Central memory CD4-positive, alpha-beta T cell (primary cell): ENCODE measurements at places on chromosomes 12 and 14.

GRCh38 chr12:8011331-8011730 is 21.2 kb upstream of the FOXJ2 start:
- DNase-seq: no peak

- no peak for DNase-seq
Measured at GRCh38 chr14:73829071-73829470, 22.6 kb upstream of the PTGR2 start.

- no peak for DNase-seq
Measured at GRCh38 chr14:68947802-68948201, 31.3 kb downstream of the ACTN1 start.

- no peak for DNase-seq
Measured at GRCh38 chr14:102910442-102910841, 12.0 kb upstream of the AMN start.

GRCh38 chr12:16603260-16603915 is 2.6 kb downstream of the LMO3 start:
- no peak for DNase-seq

GRCh38 chr12:110266980-110267620 is 13.9 kb upstream of the ATP2A2 start:
- DNase-seq: no peak

- no peak for DNase-seq
Measured at GRCh38 chr14:104277416-104278213, 139.2 kb downstream of the KIF26A start.

- DNase-seq: no peak
Measured at GRCh38 chr14:64692986-64693809, 11.0 kb upstream of the PLEKHG3 start.

DNA sequence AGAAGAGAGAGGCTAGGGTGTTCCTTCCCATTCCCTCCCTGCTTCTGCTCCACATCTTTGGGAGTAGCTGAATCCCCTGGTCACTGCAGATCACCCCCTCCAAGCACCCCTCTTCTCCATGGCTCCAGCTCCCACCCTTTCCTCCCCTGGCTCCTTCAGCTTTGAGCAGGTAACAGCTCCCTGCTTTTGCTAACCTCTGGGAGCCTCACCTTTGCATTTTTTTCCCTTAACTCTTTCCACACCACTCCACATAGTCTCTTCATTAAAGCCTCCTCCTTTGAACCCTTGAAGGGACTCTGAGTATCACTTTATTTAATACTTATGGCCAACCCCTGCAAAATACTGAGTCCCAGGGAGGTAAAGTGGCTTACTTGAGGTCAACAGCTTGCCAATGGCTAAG is 25.7 kb upstream of the SERPINA6 start:
- DNase-seq: no peak

GRCh38 chr12:29224572-29224971 is 75.5 kb downstream of the FAR2 start:
- no peak for DNase-seq

- DNase-seq: no peak
Measured at GRCh38 chr12:53160000-53160399, 20.5 kb upstream of the ZNF740 start.

- no peak for DNase-seq
Measured at GRCh38 chr12:92080911-92081285, 64.7 kb downstream of the BTG1 start.

- DNase-seq: no peak
Measured at GRCh38 chr12:11729008-11729407, 79.5 kb downstream of the ETV6 start.

- no peak for DNase-seq
Measured at GRCh38 chr12:88044035-88044434, 14.8 kb upstream of the C12orf50 start.

DNA sequence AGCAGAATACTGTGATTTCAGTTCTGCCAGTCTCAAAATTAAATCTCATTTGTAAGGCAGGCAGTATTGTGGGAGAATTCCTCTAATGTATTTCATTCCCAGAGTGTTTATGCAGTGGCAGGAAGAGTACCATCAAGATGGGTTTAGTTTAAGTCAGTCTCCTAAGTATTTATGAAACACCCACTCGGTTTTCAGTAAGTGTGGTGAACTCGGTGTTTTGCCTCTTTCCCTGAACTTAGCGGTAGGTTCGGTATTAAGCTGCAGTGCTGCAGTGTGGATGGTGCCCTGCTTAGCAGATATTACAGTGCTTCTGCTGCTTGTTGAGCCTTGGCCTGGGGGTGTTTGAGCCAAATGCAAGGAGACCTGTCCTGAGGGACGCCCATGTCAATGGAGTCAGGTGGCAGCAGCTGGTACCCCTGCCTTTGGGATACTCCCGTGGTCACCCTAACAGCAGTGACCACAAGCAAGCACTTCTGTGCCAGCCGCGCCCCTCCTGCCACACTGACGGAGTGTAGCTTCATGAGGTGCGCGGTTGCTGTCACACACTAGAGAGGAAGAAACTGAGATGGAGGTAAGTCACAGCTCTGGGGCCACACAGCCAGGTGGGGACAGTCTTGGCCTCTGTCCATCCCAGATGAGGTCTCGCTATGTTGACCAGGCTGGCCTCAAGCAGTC is 15.8 kb downstream of the COA8 start:
- no peak for DNase-seq

DNA sequence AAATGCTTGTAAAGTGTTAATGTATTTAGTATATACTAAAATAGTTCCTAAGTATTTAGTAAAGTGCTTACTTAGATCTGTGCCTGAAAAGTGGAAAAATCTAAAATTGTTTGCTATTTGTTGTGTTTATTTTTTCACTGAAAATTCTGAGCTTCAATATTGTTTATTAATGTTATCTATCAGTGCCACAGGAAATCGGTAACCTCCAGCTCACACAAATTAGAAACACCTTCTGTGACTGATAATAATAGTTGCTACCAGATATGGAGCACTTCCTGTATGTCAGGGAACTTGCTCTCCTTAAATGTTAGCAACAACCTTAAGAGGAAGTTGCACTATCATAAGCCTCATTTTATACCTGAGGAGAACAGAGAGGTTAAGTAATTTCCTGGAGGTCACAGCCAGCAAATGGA is 723 bp upstream of the LRP10 start:
- no peak for DNase-seq

DNA sequence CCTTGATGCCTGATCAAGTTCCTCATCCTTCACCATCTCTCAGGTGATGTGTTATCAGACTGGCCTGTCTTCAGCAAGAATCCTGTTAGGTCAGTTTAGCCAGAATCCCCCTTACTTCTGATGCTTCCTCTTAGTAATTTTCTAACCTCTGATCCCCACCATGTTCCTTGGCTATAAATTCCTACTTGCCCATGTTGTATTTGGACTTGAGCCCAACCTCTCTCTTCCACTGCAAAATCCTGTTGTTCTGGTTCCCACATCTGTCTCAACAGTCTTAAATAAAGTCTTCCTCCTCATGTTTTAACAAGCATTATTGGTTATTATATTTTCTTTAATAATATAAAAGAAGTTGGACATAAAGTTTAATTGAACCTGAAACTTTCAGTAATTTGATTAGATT is 987.8 kb upstream of the USP15 start:
- no peak for DNase-seq
